CD4-positive, CD25-positive, alpha-beta regulatory T cell (primary cell): ENCODE measurements at places on chromosomes 5 and 9.

DNA sequence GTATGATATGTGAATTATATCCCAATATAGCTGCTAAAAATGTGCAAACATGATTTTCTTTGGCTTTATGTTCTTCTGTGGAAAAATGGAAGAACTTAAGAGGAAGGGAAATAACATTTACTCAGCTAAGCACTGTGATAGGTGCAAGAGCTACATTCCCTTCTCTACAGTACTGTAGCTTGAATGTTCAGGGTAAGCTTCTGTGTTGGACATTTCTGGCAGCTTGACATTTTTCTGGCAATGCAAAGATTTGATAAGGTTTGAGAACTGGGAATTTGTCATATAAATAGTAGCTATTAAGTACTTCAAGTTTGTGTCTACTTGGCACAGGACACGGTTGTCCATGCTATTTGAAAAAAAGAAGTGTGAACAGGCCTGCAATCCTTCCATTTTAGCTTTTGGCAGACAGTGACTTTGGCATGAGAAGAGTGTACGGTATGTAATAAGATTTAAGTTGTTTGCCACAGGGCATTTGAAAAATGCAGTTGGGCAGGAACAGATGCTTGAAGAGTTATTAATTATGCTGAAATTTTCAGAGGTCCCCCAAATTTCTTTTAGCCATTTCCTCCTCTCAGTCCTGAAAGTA lies 77.6 kb downstream of the KIF4B start:
- no peak for DNase-seq

GRCh38 chr5:147670815-147671214 lies 111.7 kb downstream of the JAKMIP2 start:
- no peak for DNase-seq

- no peak for DNase-seq
Observed at GRCh38 chr9:91655658-91656057, 232.0 kb upstream of the NFIL3 start.

- no peak for DNase-seq
Observed at GRCh38 chr9:79551994-79552393, 19.8 kb upstream of the TLE4 start.

DNA sequence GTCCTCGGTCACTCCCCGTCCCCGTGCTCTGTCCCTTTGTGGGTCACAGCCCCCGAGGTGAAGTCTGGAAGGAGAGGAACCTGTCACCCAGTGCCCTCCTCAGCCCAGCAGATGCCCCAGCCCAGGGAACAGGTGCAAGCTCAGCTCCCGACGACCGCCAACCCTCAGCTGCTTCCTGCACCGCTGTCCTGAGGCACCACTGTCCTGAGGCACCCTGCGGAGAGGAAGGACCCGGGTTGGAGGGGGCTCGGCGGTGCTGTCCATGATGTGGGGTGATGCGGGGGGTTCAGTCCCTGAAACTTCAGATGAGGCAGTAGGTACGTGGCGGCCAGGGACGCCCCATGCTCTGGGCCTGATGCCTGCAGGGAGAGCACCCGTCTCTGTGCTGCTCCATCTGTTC lies 81.4 kb downstream of the COL5A1 start:
- no peak for DNase-seq

DNA sequence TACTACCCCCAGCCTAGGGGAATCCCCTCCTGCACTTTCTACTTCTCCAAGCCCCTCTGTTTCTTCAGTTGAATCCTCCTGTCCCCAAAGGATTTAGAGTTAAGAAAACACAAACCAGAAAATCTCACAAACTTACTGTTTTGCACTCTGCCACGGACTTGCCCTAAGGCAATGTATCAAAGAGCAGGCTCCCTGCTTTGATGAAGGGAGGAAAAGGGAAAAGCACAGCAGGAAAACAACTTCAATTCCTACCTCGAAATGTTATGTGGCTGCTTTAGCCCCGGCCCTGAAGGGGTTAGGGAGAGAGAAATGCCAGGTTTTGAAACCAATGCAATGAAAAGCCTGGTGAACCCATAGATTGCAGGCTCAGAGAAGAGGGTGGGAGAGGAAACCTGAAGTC lies 254.7 kb downstream of the MAN2A1 start:
- no peak for DNase-seq

DNA sequence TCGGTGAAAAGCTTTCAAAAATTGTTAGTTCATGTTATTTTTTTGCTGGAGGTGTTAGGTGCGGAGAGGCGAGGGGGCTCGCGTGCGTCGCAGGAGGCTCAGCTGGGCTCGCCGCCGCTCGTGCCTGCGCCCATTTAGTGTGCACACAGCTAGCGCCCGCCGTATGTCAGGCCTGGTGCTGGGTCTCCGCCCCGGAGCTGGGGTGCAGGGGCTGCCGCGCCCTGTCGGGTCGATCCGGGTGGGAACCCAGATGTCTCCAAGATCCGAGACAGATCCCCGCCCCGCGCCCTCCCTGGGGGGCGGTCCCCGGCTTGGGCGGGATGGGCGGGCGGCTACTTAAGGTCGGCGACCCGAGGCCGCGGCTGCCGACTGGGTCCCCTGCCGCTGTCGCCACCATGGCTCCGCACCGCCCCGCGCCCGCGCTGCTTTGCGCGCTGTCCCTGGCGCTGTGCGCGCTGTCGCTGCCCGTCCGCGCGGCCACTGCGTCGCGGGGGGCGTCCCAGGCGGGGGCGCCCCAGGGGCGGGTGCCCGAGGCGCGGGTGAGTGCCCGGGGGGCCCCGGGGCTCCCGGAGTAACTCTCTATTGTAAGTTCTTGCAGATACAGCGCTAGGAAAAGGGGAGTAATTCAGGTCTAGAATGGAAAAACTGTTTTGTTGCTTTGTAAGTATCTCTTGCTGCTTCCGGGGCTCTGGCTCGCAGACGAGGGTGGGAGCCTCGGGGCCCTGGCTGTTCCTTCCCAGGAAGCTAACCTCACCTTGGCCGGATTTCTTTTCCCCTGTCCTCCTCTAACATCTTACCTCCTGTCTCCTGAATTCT lies 31.7 kb downstream of the GSN start:
- DNase-seq = peak; percentile 18

GRCh38 chr5:43973318-43973717 lies 370.3 kb downstream of the NNT start:
- no peak for DNase-seq

GRCh38 chr9:1046639-1047572 lies 3.3 kb upstream of the DMRT2 start:
- no peak for DNase-seq

DNA sequence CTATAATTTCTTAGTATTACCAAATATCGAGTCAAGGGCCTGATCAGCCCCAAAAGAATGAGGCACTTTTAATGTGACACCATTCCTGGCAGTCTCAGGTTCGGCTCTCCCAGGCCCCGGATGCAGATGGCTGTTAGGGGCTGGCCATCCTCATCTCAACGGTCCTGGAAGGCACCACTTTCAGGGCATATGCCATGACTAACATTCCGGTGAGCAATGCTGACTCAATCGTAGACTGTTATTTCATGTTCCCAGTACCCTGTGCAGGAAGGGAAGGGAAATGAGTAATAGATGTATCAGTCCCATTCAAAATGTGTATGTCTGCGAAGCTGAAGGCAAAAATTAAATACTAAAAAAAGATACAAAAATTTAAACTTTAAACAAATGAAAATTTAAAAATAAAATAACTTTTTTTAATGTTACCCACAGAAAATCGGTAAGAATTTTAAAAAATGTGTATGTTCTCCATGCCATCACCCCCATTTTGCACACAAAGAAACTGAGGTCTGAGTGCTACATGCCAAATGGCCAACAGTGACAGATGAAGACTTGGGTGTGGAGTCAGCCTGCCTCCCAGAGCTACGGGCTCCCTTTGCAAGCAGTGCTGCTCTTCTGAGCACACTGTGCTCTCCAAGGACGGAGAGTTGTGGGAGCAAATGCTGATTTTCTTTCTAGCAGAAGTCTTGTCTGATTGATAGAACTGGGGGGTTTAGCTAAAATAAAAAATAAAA lies 79.0 kb downstream of the GLDC start:
- DNase-seq = no peak

- DNase-seq = no peak
Observed at GRCh38 chr9:2676466-2676865, 40.8 kb upstream of the KCNV2 start.

DNA sequence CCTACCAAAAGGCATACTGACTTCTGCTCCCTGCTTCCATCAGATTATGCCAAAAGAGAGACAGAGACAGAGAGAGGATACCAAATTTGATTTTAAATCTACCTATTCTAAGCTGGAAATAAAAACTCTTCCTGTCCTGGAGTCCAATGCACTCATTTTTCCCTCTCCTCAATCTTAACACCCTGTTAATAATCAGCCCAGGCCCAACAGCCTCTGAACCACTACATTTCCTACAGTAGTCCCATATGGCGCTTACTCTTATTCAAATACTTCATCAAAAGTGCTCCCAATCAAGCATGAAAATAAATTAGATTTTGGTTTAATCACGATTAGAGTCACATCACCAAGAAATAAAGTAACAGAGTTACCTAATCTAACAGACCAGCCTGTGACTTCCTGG lies 152.3 kb downstream of the TSSK1B start:
- no peak for DNase-seq

DNA sequence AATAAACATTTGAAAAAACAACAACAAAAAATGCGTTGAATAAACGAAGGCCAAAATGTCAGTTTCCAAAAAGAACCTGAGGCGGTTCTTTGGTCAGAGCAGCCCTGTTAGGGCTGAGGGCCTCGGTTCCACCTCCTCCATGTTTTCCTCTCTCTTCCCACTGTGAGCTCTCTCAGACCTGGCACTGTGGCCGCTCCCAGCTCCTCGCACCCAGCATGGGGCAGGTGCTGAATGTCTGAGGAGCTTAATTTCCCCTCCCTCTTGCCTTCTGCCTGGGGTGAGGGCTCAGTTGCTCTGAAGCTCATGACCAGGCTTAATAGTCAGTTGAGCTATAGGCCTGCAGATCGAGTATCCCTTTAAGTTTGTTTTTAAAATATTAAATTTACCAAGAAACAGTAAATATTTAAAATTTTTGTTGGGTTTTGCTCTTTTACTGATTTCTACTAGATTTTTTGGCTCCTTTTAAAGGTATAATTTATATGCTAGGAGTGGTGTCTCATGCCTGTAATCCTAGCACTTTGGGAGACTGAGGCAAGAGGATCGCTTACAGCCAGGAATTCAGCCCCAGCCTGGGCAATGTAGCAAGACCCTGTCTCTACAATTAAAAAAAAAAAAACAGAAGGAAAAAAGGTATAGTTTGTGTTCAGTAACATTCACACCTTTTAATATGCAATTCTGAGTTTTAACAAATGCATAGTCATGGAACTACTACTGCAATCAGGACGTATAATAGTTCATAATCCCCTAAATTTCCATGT lies 28.1 kb downstream of the DAPK1 start:
- DNase-seq = no peak
